ENCODE measurements at places on chromosomes 3 and 15.

GRCh38 chr15:41337047-41337446 is 4.4 kb downstream of the NUSAP1 start:
- no peak for DNase-seq

- no peak for DNase-seq
Observed at GRCh38 chr3:168330983-168331382, 235.3 kb upstream of the GOLIM4 start.

GRCh38 chr3:87801409-87801808 is 257.4 kb downstream of the CGGBP1 start:
- DNase-seq, result no peak

- DNase-seq, result no peak
Observed at GRCh38 chr3:184211718-184212117, 17.7 kb upstream of the VWA5B2 start.

GRCh38 chr3:51622413-51622812 is 48.6 kb upstream of the TEX264 start:
- peak; percentile 4 for DNase-seq

DNA sequence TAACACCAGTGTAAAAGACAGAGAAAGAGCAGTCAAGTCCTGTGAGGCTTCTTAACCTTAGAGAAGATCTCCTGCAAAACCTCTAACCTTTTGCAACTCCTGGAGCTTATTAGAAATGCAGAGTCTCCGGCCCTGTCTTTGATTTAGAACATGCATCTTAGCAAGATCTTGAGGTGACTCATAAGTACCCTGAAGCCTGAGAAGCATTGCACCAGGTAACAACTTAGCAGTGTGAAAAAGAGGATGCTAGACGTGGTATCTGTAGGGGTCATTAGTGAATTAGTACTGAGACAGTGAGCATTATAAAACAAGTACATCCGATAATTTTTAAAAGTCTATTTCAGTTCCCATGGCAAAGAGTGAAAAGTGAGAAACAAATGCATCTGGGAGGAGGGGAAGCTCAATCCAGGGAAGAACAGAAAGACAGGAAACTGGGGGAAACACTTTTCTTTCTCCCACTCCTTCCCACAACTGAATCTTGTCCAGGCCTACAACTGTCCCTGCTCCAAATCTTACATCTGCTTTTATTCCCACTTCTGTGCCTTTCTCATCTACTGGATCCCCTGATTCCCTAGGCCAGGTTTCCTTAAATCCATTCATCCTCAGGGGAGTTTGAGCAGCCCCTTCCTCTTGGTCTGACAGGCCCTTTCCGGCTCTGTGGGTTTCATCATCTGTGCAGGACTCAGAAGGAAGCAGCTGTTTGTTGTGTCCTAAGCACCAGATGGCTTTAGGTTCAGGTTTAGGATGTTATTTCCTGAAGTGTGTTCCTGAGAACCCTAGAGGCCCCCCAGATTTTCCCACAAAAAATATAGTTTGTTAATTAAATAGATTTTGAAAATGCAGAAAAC is 128.1 kb upstream of the IL12A start:
- no peak for DNase-seq

DNA sequence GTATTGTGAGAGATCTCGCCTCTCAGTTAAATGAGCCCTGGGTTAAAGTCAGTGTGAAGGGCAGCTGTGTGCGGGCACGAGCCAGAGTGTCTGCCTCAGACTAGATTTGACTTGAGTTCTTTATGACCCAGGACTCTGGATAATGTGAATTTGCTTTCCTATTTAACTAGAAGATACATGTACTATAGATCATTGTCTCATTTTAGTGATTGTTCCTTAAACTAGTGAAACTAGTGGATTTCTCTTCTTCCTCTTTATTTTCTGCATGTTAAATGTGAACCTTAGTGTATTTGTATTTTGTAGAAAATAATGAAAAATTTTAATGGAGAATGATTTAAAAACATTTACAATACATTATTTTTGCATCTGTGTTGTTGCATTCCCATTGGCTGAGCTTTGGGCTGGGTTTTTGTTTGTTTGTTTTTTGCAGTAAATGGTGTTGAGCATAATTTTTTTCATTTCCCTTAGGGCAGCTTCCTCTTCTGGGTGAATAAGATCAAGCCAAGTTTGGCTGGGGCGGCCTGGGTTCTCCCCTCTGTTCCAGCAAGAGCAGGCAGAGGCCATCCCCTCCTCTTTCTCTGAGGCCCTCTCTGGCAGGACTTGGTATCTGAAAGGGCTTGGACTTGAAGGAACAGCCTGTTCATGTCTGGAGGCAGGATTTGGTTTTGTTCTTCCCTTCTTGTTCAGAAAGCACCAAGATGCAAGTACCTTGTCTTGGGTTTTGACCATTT is 15.0 kb downstream of the GCSAM start:
- DNase-seq, result no peak

GRCh38 chr3:143375698-143376097 is 256.1 kb downstream of the CHST2 start:
- no peak for DNase-seq

DNA sequence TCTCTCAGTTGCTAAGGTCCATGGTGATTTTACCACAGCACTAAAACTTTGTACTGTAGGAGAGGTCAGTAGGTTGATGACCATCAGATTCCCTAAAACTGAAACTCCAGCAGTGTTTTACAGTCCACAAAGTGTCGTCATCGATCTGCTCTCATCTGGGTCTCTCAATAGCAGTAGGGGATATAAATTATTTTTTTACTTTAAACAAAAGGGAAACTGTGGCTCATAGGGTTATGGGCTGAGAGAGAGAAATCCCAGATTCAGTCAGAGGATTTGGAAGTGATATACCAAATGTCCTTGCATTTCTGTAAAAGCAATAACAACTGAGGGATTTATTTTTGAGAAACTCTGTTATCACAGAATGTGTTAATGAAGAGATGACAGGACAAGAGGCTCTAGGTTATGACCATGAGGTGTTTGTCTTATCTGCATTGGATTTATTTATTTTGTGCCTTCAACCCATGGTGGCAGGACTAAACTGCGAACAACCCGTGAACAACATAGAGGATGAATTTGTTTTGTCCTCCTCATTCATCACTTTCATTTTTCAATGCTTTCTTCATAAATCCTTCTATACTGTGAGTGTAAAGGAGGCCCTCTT is 869.7 kb downstream of the OTOL1 start:
- no peak for DNase-seq

DNA sequence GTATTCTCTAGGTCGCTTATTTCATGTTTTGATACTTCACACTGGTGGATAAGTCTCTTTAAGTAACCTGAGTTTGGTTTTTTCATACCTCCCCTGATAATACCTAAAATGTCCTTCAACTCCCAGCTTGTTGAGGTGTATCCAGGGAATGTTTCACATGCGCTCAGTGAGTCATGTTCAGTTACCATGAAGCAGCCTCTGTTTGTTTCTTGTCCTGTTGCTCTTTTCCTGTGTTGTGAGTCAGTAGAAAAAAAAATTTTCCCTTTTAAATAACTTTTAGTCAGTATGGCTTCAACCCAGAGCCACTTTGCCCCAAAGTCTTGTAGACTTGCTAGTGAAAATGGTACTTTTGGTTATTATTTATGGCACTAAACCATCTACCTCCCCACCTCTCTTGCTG is 278.4 kb upstream of the ZPLD1 start:
- peak; percentile 29 for DNase-seq

DNA sequence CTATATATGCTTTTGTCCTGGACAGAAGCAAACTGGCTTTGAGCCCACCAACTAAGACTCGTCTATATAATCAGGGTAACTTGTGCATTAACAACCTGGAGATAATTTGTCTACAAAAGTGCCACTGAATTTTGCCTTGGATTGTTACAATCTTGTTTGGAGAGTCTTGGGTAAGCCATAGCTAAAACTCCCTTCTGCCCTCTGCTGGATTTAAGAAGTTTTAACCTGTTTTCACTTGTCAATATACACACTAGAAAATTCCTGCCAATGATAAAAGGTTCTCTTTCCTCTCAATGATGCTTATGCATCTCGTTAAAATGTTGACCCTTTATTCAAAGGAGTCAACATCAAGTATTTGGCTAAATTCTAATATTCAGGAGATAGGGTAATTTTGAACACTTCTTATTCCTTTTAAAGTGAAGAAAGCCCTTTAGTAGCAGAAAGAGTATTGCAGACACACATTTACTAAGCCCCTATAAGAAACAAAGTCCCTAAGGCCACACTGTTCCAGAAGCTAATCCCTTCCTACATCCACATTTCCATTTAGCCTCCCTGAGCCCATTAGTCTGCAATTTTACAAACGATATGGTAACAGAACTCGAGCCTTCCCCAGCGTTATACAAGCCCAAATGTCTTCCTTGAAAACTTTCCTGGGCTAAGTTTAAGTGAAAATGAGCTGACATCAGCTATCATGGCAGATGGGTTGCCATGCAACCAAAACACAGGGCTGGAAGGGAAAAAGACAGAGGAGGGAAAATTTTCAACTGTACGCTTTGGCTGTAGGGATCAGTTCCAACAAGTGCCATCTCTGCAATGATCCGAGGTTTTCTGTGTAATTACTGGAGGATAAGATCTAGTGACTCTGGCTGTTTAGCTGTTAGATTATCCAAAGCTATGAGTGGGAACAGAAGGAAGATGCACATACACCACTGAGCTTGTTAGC is 75.9 kb upstream of the FGF12 start:
- DNase-seq, result peak; percentile 39

- DNase-seq, result no peak
Observed at GRCh38 chr3:31232055-31233025, 300.4 kb upstream of the STT3B start.

DNA sequence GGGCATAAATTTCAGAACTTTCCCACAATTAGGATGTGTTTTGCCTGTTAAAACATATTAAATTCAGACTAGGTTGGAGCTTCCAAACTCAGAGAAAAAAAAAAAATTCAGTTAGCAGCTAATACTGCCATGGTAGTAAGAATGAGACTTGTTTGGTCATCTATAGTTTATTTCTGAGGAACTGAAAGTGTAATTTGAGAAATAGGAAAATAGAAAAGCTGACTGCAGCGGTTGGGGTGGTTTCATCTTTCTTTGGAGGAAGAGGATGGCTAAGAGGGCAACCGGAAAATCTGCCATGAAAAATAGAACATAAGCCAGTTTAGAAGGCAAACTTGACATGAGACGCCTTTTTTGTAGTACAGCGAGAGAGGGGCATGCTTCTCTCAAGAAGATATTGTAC is 371.2 kb upstream of the ROBO2 start:
- no peak for DNase-seq

DNA sequence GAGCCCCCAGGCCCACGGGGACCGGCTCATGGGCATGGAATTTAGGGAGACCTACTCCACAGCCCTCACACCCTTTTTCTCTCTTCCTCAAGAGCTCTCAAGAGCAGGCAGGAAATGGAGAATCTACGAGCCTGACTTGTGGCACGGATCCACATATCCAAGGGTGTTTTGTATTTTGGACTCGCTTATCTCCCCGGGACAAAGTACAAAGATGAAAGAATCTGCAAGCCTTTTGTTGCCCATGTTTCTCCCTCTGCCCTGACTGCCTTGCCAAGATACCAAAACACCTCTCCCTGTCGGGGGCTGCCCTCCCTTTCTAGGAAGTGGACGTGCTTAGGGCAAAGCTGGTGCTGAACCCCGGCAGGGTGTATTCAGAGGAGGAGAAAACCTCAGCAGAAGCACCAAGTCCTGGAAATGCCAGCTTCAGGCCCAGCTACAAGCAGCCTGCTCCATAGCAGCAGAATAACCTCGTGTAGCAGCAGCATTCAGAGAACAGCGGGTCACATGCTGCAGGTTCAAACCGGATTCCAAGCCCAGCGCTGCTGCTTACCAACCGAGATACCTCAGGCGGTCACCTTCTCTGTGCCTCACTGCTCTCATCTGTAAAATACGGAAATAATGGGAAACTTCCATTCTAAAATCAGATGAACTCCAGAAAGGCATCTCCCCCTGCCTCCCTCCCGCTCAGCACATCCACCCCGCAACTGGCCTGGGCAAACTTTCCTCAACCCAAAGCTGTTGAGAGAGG is 35.2 kb downstream of the DNASE1L3 start:
- peak; percentile 43 for DNase-seq

- no peak for DNase-seq
Observed at GRCh38 chr3:17013050-17013449, 128.3 kb downstream of the PLCL2 start.

DNA sequence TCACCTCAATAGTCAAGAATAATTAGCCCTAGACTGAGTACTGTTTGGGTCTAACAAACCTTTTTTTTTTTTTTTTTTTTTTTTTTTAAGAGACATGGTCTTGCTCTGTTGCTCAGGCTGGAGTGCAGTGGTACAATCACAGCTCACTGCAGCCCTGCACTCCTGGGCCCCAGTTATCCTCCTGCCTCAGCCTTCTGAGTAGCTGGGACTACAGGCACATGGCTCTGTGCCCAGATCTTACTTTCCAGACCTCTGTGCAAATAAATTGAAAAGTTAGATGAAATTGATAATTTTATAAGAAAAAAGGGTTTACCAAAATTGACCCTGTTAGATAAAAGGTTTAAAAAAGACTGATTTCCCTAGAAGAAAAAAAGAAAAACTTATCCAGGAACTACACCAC is 79.0 kb downstream of the NR2E3 start:
- DNase-seq, result no peak

DNA sequence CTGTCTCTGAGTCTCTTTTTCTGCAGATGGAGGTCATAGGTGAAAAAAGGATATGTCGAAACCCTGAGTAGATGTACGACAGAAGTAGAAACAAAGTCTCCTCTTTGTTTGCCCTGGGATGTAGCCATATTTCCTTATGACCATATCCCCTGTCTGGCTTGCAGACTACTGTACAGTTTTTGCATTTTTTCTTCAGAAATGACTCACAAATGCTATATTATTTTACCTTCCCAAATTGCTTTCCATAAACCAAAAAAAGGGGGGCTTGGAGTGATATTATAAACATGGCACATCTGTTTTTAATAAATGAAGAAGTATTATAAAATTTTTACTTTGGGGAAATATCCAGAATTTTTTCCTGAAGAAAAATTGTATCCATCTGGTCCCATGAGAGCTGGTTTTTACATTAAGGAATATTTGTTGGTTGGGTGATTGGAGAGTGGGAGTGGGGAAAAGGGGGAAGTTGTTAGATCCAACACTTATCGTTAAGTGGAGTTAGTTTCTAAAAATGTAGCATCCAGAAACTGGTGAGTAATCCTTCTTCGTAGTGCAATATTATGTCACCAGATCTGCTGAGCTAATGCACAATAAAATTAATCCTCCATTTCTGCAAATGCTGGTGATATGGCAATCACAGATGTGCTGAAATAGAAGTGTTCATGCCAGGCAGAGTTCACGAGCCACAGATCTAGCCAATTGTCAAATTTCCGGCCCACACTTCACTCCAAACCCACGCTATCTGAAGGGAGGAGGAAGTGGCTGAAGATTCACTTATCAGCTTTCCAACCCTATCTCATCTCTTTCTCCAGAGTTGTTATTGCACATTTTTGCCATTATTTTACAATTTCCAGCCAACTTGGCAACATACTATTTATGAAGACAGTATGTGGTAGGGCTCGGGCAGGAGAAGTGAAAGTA is 313.6 kb upstream of the ATP11B start:
- peak; percentile 93 for DNase-seq

DNA sequence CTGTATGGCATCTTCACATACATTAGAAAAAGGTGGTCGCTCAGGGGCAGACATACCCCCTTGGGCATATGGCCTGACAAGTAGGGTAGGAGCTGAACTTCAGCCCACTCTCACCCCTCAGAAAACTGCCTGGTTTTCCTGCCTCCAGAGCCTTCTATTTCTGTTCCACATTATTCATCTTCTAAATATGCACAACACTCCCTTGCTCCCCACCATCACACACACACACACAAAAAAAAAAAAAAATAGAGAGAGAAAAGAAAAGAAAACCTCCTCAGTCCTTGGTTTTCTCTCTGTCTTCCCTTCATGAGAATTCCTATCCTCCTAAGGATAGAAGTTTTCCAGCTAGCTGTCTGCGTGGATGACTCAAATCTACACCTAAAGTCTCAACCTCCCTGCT is 5.6 kb upstream of the ROPN1 start:
- no peak for DNase-seq

- DNase-seq, result peak; percentile 92
Observed at GRCh38 chr15:71752604-71753289, 57.6 kb upstream of the NR2E3 start.
